GM12891 (cell line): ENCODE measurements at places on chromosomes 3 and 15.

DNA sequence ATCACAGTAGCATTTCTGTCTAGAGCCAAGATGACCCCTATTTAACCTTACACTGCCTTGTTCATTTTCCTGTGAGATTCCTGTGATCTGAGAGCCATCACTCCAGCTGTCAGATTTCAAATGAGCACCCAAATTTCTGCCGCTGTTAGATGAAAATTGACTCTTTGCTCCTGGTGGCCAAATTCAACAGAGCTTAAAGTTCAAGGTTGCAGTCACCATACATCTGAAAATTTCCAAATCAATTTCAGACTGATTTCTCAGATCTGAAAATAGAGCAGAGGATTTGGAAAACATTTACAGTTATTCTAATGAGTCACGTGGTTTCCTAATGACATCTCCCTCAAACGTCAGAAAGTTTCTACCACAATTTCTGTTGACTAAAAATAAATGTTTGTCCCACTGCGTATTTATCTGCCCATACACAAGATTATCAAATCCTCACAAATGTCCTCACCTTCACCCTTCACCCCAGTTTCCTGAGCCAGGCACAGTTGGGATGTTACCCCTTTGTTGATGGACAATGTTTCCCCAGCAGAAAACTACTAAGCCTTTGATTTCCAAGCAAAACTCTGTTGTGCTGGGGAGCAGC, 16.4 kb downstream of the HDC start:
- DNase-seq, result no peak

- DNase-seq, result peak; percentile 23
Observed at GRCh38 chr3:57544181-57545125, at the start of gene DNAH12. DNAH12 (minus strand) TSS chr3:57544344; CDS start chr3:57542870, 1,474 bp downstream.

DNA sequence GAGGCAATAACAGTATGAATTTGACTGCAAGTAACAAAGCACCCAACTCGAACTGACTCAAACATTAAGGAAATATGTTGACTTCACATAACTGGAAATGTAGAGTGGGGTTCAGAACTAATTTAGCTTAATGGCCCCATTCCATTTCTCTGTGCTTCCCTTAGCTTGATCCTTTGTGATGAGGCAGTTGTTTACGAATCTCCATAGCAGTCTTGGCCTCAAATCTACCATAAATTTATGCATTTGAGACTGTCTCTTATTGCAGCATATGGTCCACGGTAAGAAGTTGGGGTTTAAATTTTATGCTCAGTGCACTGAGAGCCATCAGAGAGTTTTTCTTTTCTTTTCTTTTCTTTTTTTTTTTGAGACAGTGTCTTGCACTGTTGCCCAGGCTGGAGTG, 148.7 kb upstream of the POU1F1 start:
- no peak for DNase-seq

GRCh38 chr3:183878071-183878470, 6.6 kb downstream of the PARL start:
- no peak for DNase-seq

DNA sequence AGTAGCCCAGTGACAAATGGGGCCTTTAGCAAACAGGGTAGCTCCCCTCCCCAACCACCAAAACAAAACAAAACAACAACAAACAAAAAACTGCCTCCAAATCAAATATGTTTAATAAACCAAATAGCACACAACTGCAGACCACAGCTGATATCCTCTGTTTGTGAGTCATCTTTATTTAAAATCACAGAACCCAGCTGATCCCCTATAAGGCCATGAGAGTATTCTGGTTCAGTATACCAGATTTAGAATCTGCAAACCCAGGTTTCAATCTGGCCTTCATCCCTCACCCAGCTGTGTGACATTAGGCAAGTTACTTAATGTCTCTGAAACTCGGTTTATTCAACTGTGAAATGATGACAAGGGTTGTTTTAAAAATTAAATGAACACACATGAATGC, 124.5 kb downstream of the SUCLG2 start:
- no peak for DNase-seq

- no peak for DNase-seq
Observed at GRCh38 chr3:151871639-151872468, 1.6 kb upstream of the SUCNR1 start.

- no peak for DNase-seq
Observed at GRCh38 chr3:108834551-108834950, 12.0 kb downstream of the TRAT1 start.

GRCh38 chr3:5531039-5531438, 343.5 kb downstream of the EDEM1 start:
- DNase-seq, result no peak

GRCh38 chr3:16512435-16513140, 911 bp downstream of the RFTN1 start:
- DNase-seq, result no peak

- DNase-seq, result no peak
Observed at GRCh38 chr3:84772841-84773240, 185.9 kb upstream of the CADM2 start.

DNA sequence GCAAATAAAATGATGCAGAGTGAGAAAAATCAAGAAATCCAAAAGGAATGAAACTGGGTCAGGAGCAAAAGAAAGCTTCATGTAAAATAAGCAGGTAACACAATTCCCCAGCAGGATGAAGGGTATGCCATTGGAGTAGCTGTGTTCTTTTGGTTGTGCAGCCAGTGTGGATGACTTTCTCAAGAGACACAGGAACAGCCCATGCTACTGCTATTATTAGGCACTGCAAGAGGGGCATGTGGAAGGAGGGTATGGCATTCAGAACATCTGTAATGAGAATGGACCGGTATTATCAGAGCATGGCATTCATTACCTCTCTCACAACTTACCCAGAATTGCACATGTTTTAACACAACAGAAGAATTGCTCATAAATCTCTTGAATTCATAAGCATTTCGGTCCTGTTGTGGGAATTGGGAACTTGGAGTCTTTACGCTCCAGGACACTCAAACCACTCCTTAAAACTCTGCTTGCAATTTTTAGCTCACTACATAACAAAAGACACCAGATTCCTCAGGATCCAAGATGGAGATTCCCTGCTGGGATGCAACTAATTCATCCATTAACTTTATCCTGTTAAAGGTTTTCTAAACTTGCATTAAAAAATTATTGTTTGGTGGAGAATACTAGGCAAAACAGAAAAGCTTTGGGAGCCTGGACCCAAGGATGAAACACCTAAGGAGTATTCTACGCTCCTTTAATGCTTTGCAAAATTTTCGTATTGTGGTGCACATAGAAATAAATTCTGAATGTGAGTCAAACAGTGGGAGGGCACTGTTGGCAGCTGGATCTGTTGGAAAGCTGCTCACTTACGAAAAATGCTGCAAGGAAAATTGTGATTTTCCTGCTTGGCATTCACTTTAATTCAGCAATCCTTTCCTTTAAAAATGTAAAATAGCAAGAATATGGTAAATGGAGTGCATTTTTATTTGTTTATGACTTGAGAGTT, 34.6 kb upstream of the CDIN1 start:
- no peak for DNase-seq

GRCh38 chr3:39935261-39935660, 125.9 kb downstream of the MYRIP start:
- no peak for DNase-seq
